NCI-H1092 (cell line): ENCODE measurements at places on chromosomes 3 and 15.

GRCh38 chr15:73598530-73599160 is 34.5 kb downstream of the NPTN start:
- no peak for DNase-seq

DNA sequence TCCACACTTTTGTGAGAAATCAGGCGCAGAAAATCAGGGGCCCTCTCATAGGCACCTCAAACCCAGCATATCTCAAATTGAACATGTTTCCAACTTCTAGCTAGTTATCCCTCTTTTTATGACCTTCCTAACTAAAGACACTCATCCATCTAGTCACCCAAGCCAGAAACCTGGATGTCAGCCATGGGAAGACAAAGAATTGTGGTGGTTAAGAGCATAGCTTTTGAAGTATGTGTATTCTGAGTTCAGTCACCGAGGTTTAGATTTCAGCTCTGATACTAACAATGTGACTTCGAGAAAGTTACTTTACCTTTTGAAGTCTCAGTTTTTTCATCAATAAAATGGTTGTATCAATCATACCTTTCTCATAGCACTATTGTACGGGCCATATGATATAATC is 495.5 kb downstream of the NLGN1 start:
- no peak for DNase-seq

DNA sequence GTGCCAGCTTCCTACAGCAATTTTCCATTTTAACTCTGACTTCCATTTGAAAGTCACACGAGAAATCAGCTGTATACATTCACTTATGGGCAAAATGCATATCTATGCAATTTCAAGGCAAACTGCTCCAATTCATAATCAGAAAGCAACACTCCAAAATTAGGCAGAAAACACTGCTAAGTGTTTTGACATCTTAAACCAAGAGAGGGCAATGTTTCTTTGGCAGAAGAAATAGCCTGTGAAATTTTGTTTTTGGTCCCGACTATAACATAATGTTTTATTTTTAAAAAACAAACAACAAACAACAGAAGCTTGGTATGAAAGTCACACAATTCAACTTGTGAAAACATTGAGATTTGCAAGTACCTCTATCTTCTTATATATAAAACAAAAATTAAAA is 42.6 kb downstream of the GOLIM4 start:
- DNase-seq: no peak

- no peak for DNase-seq
Measured at GRCh38 chr3:158712443-158712842, 19.8 kb downstream of the RARRES1 start.

GRCh38 chr15:78878356-78878755 is 5.7 kb downstream of the MORF4L1 start:
- no peak for DNase-seq

DNA sequence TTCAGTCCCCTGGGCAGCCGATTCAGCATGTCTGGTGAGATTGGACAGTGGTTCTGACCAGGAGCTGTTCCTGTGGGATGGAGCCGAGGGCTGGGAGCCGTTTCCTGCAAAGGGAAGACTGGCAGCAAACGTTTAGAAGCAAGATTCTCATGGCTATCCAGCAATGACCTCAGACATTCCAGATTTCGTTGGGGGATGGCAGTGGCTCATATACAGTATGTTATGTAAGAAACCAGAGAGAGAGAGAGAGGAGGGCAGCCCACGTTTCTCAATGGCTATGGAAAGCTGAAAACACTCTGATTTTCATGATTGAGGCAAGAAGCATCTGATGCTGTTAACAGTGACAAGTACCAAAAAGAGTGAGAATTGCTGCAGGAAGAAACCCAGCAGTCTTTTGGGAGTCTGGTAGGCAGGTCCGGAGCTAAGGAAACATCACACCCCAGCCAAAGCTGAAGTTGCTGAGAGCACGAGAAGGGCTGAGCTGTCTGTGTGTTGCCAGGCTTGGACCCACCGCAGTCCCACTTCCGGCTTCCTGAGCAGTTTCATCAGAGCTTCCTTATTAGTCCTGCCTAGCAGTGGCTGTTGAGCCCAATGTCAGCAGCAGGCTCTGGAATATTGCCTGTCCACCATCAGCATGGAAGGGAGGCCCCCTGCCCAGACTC is 25.6 kb upstream of the VPS8 start:
- DNase-seq: no peak

DNA sequence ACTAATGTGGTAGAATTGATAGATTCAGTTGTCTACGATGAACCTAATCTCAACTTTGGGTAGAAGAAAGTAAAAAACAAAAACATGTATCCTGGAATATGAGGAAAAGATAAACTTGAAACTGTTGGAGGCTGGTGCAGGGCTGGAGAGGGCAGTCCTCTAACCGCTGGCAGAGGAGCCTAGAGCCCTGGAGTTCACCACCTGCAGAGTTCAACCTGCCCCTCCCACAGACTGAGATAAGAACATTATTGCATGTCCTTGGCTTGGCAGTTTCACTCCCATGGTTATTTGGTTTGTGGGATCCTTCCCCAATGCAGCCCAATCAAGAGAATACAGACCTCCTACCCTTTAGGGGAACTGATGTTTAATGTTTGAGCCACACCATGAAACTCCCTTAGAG is 53.2 kb upstream of the GATM start:
- no peak for DNase-seq

- DNase-seq: no peak
Measured at GRCh38 chr3:66602237-66602636, 101.4 kb upstream of the LRIG1 start.

- no peak for DNase-seq
Measured at GRCh38 chr3:39327746-39328349, 1.7 kb upstream of the CCR8 start.

- no peak for DNase-seq
Measured at GRCh38 chr15:52417957-52418356, 110.7 kb downstream of the MYO5A start.

DNA sequence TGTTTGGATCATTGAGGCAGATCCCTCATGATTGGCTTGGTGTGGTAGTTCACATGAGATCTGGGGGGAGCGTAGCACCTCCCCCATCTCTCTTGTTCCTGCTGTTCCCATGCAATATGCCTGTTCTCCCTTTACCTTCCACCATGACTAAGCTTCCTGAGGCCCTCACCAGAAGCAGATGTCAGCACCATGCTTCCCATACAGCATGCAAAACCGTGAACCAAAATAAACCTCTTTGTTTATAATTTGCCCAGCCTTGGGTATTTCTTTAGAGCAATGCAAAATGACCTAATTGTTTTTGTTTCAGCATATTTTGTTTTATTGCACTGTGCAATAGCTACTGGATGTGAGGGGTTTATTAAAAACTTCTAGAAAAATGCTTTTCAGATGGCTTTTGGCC is 56.6 kb upstream of the CHST2 start:
- DNase-seq: no peak

- DNase-seq: no peak
Measured at GRCh38 chr3:149315694-149316093, 17.7 kb downstream of the TM4SF18 start.

DNA sequence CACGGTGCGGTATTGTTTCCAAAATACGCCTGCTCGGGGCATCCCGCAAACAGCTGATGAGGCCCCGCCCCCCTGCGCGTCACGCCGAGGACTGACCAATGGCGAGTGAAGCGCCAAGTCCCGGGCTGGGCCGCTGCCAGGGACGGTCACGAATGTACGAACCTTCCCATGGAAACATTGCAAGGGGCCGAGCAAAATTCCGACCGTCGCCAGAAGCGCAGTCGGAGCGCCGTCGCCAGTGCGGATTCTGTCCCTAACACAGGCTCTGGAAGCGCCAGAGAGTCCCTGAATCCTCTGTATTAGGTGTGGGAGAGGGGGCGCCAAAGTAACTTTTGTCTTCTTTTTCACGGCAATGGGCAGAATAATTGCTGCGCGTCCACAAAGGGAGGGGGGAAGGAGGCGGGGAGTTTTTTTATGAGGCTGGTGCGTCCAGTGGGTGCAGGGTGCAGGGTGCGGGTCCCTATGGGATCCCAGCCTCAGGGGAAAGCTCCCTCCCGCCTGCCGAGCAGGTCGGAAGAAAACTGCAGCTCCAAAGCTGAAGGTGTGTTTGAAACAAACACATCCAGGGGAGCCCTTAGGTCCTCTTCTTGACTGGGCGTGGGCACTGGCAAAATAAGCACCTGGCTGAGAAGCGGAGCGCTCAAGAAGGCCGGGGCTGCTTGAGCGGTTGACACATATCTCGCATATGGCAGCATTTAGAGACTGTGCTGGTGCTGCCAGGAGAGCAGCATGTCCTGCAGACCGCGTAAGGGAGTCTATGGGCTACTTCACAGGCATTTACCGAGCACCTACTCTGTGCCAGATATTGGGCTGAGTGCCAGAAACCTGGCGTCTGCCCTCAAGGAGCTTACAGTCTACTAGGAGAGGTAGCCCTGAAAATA is at the start of gene BMF:
BMF (minus strand) TSS at position 25 of the 881 bp plus-strand sequence. CDS start 2,793 bp downstream, outside the sequence.
- DNase-seq: peak; percentile 92

DNA sequence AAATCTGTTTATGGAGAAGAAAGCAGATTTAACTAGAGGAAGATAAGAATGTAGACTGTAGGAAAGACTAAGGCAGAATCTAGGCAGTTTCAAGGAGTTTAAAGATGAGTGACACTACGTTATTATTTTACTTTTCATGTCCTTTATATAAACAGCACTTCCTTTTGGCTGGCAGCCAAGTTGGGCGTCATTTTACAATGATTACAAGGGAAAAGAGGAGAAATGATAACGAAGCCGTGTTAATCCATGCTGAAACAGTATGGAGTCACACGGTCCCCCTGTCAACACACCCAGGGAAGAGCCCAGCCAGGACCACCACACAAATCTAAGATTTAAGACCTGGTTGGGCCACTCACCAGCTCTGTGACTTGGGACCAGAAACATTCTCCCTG is 83.7 kb upstream of the NEO1 start:
- no peak for DNase-seq

DNA sequence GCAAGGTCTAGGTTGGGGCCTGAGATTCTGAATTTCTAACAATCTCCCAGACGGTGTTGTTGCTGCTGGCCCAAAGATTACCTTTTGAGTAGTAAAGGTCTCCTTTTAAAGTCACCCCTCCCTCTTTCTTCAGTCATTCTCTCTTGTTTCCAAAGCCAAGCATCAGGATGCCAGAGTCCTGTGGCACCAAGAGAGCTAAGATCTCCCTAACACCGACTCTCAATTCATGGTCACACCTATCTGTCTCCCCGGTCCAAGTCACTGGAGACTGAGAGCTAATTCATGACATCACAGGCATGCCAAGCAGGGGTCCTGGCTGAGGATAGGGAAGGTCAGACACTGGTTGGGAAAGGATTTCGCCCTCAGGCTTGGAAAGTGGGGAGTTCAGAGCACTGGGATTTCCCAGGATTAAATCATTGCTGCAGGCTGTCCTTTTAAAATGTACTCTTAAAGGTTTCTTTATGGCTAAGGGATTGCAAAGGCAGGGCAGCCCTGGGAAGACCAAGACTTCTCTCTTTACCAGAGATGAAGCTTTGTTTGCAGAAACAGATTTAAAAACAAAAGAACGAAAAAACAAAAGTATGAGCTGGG is 7.3 kb downstream of the SHOX2 start:
- no peak for DNase-seq

- DNase-seq: no peak
Measured at GRCh38 chr3:52784021-52784621, 6.7 kb downstream of the ITIH1 start.

DNA sequence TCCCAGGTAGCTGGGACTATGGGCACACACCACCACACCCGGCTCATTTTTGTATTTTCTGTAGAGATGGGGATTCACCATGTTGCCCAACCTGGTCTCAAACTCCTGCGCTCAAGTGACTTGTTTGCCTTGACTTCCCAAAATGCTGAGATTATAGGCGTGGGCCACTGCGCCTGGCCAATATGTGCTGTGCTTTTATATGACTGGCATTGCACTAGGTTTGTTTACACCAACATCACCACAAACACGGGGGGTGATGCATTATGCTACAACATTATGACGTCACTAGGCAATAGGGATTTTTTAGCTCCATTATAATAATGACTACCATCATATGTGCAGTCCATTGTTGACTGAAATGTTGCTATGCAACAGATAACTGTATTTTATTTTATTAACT is 6.9 kb downstream of the APH1B start:
- no peak for DNase-seq

DNA sequence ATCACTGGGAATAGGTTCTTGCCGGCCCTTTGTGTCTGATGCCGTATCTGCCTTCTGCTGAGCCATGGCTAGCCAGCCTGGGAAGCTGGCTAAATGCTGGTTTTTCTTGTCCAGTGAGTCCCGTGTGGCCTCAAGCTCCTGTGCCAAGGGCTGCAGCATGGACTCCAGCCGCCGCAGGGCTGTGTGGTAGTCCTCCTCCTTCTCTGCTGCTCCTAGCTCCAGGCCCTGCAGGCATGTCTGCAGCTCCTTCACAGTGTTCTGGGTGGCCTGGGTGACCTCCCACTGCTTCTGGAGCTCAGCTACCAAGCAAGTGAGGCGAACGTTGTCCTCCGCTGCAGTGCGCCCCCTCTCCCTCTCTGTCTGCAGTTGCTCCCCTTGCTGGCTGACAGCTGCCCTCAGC is 24.9 kb downstream of the CXCR6 start:
- DNase-seq: no peak

DNA sequence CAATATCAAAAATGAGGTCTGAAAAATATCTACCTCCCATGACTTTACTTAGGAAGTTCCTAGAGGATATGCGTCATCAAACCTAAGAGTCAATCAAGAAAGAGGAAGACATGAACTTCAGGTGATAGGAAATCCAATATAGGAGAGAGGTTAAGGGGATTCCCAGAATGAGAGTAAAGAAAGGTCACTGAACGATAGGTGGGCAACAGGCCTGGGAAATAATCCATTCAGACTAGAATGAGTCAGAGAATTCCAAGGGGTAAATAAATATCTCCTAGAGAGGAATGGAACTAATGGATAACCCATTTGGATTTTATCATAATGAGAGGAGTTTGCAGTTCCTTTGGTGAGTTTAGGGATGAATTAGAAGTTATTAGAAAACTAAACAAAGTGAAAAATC is 131.1 kb upstream of the NUDT16 start:
- no peak for DNase-seq

- no peak for DNase-seq
Measured at GRCh38 chr3:14295801-14296200, 106.6 kb upstream of the SLC6A6 start.

DNA sequence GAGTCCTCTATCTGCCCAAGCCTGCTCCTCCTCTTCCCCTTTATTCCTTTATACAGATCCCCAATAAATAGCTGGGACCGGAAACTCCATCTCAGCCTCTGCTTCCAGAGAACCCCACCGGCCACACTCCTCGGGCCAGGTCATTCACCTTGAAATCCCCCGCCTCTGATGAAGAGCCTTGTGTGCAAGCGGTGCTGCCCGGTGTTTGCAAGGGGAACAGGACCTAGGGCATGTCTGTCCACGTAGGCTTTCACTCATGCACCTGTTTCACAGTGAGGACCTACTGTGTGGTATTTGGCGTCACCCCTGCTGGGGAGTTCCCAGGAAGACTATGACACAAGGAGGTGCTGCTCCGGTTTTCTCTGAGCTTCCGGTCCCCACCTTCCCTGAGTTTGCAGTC is 54.0 kb downstream of the WNT7A start:
- DNase-seq: no peak

DNA sequence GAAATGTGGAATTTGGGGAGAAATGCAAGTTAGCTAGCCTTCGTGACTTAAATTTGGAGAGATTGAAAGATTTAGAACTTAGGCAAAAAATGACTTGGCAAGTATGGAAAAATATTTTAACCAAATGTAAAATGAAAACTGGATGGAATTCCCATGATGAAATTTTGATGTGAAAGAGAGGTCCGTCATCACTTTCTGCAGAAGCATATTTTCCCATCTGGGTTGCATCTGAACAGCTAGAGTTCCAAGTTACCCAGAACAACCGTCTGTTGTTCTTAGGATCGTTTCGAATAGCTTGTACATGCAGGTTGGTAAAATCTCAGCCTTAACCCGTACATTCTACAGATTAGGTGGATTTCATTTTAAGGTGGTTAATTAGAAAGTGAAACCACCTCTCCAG is 136.3 kb downstream of the GHSR start:
- DNase-seq: no peak
